HT1080 (cell line): ENCODE measurements at places on chromosomes 5 and 9.
A peak's percentile ranks its signal among the peaks of the same experiment; 100 is the strongest.

DNA sequence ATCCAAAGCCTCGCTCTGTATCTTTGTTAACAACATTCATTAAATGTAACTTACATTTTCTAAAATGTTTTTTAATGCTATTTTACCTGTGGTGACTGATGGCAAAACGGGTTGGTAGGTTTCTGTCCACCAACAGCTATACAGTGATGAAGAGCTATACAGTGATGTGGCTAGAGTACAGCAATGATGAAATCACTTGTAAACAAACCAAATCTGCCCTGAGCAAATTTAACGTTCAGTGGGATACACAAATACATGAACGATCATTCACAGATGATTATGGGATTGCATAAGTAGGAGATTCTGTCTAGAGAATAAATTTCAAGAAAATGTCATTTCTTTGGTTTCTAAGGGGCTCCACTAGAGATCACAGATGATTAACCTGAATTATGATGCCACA lies 132.7 kb downstream of the MPDZ start:
- DNase-seq: no peak

DNA sequence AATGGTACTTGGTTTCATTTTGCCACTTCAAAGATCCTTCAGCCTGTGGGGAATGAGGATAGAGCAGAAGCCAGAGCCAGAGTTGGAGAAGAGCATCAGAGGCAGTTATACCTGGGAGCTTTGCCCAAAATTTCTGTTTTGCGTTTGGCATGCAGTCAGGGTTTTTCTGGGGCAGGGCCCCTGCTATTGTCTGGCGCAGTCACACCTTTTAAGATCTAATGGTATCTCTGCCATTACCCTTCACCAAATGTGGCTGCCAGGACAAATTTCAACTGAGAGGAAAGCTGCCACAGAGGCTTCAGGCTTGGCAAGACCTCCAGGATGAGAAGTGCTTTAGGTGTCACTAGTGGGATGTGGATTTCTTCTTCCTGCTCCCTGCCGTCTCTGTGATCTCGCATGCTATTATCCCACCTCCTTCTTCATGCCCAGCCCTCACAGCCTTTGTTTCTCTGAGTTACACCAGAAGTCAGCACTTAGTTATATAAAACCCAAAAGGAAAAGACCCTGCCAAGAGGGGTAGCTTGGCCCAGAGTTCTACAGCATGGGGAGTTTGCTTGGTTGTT lies 357.0 kb downstream of the TLE4 start:
- DNase-seq: no peak

DNA sequence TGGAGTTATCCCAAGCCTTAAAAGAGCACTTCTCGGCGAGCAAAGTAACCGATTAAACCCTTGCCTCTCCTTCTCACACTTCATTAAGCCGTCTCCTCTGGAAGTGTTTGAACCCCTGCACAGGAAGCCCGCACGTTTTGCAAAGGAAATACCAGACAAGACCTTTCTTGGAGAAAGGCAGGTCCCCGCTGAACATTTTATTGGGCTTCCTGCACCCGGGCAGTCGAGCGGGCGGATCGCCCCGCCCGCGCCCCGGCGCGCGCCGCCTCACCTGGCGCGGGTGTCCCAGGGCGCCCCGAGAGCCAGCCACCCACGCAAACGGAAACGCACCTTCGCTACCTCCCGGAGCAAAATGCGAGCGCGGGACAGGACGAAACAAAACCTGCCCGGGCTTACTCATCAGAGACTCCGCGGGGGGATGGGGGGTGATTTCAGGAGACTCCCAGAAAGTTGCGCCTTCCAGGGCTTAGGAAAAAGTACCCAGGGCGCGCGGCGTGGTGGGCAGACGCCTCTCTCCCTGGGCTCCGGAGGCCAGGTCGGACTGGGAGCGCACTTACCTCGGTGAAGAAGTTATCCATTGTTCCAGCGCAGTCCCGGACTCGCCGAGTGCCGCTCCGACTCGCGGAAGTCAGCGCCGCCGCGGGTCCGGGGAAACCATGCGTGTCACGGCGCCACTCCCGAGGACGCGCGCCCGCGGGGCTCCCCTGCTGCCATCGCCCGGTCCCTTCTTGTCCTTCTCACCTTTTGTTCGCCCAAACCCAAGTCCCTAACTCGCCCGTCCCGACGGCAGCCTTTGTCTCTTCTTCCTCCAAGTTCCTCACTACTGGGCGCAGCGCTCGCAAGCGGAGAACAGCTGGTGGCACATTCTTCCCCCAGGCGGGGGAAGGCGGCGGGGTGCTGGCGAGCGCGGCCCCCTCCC lies 598 bp downstream of the MYO10 start:
- peak; percentile 58 for DNase-seq

- DNase-seq: no peak
Measured at GRCh38 chr5:168408561-168409305, 77.5 kb upstream of the RARS1 start.

DNA sequence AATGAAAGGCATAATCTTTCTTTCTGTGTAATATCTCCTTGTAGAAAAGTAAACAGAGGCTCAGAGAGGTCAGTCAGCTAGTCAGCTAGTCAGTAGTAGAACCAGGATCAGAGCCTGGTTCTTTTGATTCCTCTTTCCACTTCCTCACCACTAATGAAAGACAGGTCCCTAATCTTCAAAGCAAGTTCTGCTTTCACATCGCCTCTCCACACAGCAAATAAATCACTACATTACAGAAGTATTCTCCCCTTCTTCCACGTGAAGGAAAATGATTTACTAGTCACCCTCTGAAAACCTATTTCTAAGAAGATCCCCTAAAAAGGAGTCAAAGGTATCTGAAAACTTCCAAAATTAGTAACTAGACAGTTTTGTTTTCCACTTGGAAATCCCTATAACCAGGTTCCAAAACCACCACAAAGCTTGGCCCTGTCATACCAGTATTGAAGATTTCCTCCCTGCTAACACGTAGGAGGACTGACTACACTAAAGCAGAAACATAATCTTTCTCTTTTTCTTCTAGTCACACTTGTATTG lies 140.5 kb upstream of the TARS1 start:
- no peak for DNase-seq

DNA sequence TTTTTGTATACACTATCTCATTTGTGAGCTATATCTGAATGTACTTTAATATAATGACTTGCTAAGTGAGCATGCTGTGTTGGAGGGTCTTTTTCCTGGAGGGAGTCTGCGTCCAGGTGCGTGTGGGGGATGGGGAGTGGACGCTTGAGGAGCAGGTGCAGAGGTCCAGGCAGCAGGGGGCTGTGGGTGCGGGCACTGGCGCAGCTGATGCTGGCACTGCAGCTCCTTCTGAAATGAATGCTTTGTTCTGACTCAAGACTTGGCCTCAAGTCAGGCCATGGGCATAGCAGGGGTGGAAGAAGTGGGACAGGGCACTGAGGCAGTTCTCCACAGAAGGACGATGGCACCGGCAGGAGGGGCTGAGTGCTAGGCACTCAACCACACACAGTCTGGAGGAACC lies 165.7 kb upstream of the IRX1 start:
- no peak for DNase-seq

DNA sequence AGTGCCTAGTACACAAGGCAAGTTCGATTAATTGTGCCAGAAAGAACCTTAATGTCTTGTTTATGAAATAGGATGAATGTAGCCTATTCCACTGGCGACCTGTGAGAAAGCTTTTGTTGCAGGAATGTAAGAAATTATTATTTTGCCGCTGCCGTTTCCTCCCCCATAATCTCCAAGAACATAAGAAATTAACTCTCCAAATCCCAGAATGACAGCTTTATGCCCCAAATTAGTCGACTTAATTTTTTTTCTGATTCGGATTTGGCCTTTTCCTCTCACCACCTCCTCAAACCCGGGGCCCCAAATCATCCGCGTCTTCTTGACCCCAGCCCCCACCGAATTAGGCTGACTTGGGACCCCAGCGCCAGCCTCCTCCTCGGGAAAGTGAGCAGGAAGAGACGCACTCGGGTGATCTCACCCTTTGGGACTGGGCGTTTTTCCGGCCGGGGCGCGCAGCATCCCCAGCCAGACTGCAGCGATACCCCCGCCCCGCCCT lies 682 bp upstream of the SPTAN1 start:
- DNase-seq: no peak
